ENCODE measurements at places on chromosomes 12 and 14. TPM values are rescaled to one million over a fixed set of nuclear protein-coding genes. Genes with fewer than 3 reads are reported as not detected.
A peak's percentile ranks its signal among the peaks of the same experiment; 100 is the strongest.

DNA sequence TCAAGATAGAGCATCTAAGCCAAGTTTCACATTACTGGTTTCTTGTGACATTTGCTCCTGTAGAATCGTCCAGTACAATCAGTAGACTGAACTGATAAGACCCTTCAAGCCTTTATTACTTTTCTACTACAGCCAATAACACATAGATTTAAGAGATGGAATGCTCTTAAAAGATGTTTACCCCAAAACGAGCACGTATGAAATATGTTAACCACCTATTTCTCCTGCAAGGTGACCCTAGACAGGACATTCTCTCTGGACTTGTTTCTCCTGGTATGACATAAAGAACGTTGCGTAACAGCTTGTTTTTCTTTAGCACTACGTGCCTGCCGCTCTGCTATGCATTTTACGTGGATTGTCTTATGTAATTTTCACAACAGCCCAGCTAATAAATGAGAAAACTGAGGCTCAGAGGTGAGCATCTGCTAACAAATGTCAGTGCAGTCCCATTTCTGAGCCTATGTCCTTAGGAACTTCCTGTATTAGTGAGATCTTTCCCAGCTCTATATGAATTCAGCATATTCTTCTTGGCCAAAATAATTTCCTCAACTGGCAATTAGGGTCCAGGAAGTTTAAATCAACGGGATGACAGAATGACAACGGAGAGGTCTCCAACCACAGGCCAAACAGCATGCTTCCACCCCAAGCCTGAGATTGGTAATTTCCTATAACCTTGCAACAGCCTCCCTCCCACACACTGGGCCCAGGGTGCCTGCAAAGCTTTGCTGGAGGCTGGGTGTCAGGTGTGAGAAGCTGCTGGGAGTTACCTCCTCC, 3.7 kb downstream of the NFKBIA start:
- DNase-seq: no peak

DNA sequence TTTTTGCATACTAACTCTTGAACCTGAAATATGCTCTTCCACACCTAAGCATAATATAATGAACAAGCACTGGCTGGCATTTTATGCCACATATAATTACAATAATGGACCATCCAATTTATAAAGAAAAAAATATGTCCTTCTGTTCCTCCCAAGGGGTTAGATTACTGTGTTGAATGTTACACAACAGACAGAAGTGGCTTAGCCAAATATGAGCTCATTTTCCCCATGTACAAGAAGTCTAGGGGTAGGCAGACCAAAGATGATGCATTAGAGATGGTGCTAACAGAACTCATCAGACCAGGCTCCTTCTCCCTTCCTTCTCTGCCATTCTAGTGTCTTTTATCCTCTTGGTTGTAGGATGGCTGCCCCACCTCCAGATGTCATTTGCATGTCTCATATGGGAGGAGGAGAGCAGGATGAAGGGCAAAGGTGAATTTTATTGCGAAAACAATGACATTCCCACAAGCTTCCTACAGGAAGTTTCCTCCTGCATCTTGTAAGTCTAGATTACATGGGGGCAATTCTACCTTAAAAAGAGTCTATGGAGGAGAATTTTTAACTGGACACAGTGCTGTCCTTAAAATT, 43.9 kb upstream of the SLC2A13 start:
- no peak for DNase-seq

- no peak for DNase-seq
Observed at GRCh38 chr12:120013659-120014380, 24.8 kb downstream of the BICDL1 start.

GALNT16 gene
- total RNA-seq: 8.1 TPM

GRCh38 chr12:15322164-15323061, at the start of gene PTPRO:
PTPRO (plus strand) TSS chr12:15322508.
- no peak for DNase-seq

GRCh38 chr12:2101771-2102170, 49.0 kb downstream of the CACNA1C start:
- DNase-seq: peak; percentile 22

- DNase-seq: no peak
Observed at GRCh38 chr12:132579744-132580143, 30.6 kb downstream of the LRCOL1 start.

TPPP2 gene
- total RNA-seq: 0.49 TPM

GRCh38 chr14:89407856-89408255, 9.2 kb downstream of the FOXN3 start:
- peak; percentile 8 for DNase-seq

ANO4 gene
- 1.7 TPM for total RNA-seq

GRCh38 chr14:41608681-41609390, 2.2 kb downstream of the LRFN5 start:
- DNase-seq: no peak

DNA sequence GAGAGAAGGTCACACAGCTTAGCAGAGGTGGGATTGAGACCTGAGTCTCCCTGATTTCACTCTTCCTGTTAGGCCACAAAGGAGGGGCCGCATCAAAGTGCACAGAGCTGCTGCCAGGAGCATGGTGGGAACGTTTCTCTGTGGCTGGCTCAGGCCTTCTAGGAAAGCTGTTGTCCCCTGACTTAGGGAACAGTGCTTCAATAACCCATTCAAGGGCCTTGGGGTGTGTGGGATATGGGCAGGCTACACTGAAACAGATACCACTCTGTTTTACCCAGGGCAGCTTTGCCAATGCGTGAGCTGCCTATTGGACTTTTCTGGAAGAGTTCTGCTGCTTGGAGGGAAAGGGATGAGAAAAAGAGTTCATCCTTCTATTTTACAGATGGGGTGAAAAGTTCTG, 110.0 kb downstream of the ADCK1 start:
- DNase-seq: no peak

- DNase-seq: no peak
Observed at GRCh38 chr12:57739387-57739786, 845 bp upstream of the AGAP2 start.

DNA sequence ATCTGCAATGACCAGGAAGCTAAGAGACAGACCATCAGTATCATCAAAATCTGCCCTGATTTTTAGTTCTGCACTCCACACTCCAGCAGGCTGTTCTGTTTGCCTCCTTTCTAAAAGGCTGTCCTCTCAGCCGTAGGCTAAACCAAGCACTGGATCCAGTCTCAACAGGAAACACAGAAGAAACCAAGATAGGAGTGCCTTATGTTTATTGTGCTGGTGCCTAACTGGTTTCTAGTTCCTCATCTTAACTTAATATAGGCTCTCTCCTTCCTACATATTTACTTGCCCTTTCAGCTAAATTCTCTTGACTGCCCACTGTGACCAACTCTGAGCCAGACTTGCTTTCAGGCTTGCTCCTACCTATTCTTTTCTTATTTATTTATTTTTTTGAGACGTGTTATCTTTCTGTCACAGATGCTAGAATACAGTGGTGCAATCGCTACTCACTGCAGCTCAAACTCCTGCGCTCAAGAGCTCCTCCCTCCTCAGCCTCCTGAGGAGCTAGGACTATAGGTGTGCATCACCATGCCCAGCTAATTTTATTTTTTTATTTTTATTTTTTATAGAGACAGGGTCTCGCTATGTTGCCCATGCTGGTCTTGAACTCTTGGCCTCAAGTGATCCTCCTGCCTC, 30.8 kb downstream of the GALNT4 start:
- no peak for DNase-seq

PPP1R36 gene
- 2.5 TPM for total RNA-seq

DNA sequence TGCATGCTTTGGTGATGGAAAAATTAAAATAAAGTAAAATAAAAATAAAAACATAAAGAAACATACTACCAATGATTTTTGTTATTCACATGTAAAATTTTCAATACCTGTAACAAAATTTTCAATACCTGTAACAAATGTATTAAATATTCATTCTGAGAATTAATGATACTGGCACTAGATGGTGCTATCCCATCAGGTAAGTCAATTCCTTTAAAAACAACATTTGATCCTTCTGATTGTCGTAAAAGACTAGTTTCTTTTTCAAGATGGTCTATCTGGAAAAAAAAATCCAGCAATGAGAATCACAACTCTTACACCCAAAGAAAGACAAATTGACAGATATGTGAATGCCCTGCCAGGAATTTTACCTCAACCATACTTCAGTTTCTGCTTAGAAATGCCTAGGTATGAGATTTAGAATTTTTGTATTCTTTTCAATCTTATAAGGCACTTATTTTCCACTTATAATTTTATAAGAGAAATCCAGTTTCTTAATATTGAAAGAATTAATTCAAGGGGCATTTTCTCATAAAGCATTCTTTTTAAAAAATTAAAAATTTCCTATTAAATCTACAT, 30.7 kb downstream of the CEP290 start:
- DNase-seq: no peak

SYCP3 gene
- not detected for total RNA-seq

DNA sequence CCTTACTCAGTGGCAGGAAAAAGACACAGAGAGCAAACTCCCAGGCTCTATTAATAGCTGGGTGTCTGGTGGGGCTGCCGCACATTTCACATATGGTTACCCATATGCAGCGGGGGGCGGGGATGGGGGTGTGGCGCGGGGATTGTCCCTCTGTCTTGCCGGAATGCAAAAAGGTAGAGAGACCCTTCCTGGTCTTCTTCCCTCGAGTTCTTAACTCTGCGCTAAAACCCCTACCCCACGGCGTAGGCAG, 1.7 kb downstream of the PRMT8 start:
- no peak for DNase-seq

GRCh38 chr12:67415473-67415872, 146.3 kb downstream of the CAND1 start:
- DNase-seq: no peak

CATSPERB gene
- 0.36 TPM for total RNA-seq

GZMB gene
- total RNA-seq: 3.1 TPM

- peak; percentile 70 for DNase-seq
Observed at GRCh38 chr12:113142173-113142885, 6.8 kb upstream of the RASAL1 start.

GRCh38 chr14:102516531-102517391, 7.2 kb upstream of the ANKRD9 start:
- peak; percentile 79 for DNase-seq

- DNase-seq: no peak
Observed at GRCh38 chr12:42574851-42575266, 14.7 kb downstream of the PRICKLE1 start.

RNF34 gene
- 39.5 TPM for total RNA-seq

DNA sequence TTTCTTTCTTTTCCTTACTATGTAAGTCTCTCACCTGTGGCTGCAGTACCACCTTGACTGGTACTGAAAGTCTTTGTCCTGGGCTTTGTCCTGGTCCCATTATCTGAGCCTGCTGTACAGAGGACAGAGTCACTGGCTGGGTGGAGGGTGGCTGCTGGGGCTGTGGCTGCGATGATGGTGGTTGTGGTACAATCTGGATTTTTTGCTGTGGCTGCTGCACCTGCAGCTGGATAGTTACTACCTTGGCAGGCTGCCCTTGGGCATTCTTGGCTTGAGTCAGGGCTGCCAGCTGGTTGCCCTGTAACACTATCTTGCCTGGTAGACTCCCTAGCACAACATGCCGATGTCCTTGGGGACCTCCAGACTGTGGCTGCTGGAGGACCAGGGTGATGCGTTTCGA, 27.0 kb downstream of the CHD8 start:
- no peak for DNase-seq

NPAS3 gene
- total RNA-seq: 14.6 TPM

PIP4P1 gene
- 33.0 TPM for total RNA-seq

- DNase-seq: no peak
Observed at GRCh38 chr14:58709949-58710348, 72.2 kb downstream of the DACT1 start.

- DNase-seq: no peak
Observed at GRCh38 chr12:4041187-4041885, 168.1 kb upstream of the PARP11 start.

DNA sequence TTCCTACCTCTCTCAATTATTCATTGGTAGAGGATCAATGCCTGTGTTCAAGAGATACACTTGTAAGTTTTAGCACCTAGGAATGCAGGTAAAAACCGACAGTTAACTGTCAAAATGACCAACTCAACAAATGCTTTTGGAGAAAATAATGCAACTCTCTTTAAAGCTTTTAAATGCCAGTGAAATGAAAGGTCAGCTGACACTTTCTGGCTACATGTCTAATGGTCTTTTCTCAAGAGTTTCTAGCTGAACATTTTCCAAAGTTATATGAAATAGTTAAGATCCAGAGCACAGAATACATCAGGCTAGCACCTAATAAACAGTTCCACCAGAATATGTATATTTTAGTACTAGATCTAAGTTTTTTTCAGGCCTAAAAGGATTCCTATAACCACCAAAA, 2.0 kb downstream of the CSRNP2 start:
- DNase-seq: no peak

- no peak for DNase-seq
Observed at GRCh38 chr14:102222751-102223150, 82.2 kb downstream of the MOK start.

- DNase-seq: no peak
Observed at GRCh38 chr12:6178981-6179761, 21.0 kb upstream of the CD9 start.

GRCh38 chr12:50186681-50187080, 19.5 kb upstream of the CERS5 start:
- DNase-seq: no peak

GRCh38 chr12:105882404-105882803, 256.4 kb downstream of the NUAK1 start:
- no peak for DNase-seq

DNA sequence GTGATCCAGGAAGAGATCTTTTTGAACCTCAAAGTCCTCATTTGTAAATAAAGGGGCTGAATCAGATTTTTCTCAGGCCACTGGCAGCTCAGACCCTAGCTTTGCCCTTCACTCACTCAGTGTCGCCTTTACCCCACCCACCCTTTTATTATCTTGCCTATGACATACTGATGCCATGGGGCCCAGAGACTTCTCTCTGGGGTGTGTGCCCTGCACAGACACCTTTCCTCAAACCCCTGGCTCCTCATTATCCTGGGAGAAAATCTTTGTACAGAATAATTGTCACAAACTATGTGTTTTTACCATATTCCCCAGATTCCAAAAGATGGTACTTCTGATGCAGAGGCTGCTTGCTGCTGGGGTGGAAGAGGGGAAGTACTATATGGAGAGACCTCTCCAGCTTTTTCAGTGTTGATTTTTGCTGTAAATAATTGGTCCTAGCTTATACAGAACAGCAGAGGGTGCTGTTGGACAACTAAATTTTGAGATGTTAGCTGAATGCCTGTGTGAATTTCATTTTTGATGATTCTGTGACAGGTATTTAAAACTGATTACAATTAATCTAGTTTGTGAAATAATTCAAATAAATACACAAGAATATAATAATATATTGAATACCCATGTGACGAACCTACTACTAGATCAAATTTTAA, 53.9 kb upstream of the DCD start:
- DNase-seq: no peak

MYF5 gene
- not detected for total RNA-seq

GRCh38 chr14:88322504-88323085, 474 bp downstream of the KCNK10 start:
- DNase-seq: no peak

- no peak for DNase-seq
Observed at GRCh38 chr14:37709419-37710195, 114.2 kb downstream of the TTC6 start.

GRCh38 chr14:38137005-38137404, 70.7 kb upstream of the SSTR1 start:
- no peak for DNase-seq

Measured in sciatic nerve (tissue), 2 donors.